Tongue (tissue), 3 donors: ENCODE measurements at places on chromosomes 6 and 20.

- no peak for DNase-seq
Observed at GRCh38 chr6:53679446-53679933, 13.9 kb upstream of the KLHL31 start.

GRCh38 chr20:47661714-47662113 is 123.6 kb downstream of the SULF2 start:
- DNase-seq, result no peak

- peak; percentile 42 for DNase-seq
Observed at GRCh38 chr6:81228912-81229555, 523.4 kb downstream of the TENT5A start.

DNA sequence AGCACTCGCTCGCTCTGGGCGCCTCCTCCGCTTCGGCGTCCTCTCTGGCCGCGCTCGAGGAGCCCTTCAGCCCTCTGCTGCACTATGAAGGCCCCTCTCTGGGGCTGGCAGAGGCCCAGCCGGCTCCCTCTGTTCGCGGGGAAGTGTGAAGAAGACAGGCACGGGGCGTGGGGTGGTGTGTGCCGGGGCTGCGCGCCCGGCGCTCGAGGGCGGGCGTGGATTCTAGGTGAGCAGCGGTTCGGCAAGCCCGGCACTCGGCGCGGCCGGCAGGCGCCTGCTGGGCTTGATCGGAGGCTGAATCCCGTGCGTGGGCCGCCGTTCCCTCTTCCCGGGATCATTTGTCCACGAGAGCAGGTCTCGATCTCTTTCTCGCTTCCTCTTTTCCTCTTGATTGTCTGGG is 153.0 kb downstream of the SLC35B3 start:
- no peak for DNase-seq

DNA sequence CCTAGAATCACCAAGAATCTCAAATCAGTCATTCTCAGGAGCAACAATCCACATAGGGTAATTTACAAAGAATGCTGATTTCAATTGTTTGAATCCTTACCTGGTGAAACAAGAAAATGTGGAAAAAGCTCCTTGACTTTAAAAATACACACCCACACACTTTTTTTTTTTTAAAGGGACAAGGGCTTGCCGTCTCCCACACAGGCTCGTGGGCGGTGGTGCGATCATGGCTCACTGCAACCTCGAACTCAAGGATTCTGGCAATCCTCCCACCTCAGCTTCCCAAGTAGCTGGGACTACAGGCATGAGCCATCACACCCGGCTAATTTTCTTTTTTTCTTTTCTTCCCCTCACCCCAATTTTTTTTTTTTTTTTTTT is 30.7 kb downstream of the PARD6B start:
- DNase-seq, result no peak

DNA sequence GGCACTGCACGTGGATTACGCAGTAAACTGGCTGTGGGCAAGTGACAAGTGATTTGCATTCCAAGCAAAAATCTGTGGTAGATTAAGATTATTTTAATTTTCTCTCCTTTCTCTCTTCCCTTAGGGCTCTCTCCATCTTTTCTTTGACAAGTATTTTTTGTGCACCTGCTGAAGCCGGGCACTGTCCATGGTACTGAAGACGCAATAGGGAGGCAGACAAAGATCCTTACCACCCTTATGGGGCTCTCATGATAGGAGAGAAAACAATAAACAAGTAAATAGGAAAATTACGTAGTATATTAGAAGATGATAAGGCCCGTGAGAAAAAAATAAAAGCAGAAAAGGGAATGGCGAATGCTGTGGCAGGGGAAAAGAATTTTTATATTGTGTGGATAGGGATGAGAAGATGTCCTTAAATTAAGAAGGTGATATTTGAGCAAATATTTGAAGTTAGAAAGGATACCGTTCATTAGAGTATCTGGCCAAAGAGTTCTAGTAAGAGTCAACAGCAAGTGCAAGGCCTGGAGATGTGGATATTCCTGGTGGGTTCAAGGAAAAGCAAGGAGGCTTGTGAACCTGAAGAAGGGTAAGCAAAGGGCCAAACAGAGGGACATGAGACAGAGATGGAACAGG is 146.0 kb downstream of the LAMP5 start:
- DNase-seq, result peak; percentile 71

DNA sequence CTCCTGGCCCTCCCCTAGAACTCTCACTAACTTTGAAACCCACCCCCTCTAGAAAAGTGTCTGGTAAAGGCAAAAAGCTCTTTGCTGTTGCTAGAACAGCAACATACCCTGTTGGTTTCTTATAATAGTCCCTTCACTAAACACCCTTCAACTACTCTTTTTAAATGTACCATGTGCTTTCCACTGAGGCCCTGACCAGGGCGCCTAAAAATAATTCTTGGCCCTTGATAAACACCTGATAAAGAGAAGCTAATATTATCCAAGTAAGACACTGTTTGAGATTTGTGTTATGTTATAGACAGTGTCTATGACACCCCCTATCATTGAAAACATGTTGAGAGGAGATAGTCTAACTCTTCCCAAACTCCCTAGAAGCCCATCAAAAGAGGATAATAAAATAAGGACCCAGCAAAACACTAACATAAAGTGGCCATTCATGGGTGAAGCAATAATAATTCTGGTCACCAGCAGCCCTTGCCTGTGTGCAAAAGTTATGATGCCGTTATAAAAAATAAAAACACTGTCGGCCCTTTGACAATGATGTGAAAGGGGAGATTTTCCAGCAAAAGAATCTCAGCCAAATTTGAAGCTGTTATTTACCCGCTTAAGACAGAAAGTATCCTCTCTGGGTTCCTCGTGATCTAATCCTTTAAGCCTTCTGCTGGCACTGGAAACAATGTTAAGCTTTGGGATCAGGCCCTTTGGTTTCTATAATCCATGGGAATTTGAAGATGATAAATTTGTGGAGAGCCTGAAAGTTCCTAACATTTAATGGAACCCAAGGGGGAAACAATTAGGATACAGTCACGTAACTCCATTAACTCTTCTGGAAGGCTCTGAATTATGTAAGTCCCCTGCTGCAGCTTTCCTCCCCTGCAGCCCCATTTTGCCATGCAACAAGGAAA is 122.6 kb upstream of the PLCB4 start:
- DNase-seq, result peak; percentile 82

- peak; percentile 42 for DNase-seq
Observed at GRCh38 chr20:44615876-44616603, 33.7 kb downstream of the PKIG start.

GRCh38 chr6:33992191-33992590 is 153.7 kb downstream of the GRM4 start:
- DNase-seq, result no peak

- peak; percentile 49 for DNase-seq
Observed at GRCh38 chr6:149451376-149452036, 33.3 kb downstream of the ZC3H12D start.

DNA sequence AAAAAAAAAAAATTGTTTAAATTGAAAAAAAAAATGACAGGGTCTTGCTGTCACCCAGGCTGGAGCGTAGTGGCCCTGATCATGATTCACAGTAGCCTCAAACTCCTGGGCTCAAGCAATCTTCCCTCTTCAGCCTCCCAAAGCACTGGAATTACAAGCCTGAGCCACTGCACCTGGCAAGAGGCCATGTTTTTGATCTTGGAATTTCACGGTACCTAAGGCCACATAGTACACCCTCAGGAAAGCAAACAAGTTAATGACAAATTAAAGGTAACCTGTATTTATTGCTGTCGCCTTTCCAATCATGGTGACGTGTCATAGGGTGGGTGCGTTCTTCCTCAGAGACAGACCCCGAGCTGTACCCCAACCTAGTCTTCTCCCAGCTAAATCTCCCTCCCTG is 79.2 kb downstream of the LINC00237 start:
- DNase-seq, result no peak

- no peak for DNase-seq
Observed at GRCh38 chr20:59708326-59708725, 104.0 kb downstream of the PHACTR3 start.

DNA sequence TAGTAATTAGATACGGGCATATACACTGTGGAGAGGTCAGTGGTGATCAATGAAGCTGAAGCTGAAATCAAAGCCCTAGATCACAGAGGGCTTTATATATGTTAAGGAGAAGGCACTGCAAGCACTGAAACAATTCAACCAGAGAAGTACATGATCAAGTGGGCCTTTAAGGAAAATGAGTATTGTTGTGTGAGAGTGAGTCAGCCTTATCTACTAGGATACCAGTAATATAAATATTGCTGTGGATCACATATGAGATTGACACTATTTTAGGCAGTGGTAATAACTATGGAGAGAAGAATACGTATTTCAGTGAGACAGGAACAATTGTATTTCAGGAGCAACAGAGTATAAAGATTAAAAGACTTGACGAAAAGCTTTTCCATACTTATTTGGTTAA is 1172.2 kb upstream of the GJE1 start:
- DNase-seq, result no peak

DNA sequence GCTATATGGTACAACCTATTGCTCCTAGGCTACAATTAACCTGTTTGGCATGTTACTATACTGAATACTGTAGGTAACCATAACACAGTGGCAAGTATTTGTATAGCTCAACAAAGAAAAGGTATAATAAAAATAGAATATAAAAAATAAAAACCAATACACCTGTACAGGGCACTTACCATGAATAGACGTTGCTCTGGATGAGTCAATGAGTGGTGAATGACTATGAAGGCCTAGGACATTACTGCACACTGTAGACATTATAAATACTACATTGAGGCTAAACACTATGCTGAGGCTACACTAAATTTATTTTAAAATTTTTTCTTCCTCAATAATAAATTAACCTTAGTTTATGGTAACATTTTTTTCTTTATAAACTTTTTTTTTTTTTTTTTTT is 18.6 kb downstream of the ELOVL5 start:
- no peak for DNase-seq

DNA sequence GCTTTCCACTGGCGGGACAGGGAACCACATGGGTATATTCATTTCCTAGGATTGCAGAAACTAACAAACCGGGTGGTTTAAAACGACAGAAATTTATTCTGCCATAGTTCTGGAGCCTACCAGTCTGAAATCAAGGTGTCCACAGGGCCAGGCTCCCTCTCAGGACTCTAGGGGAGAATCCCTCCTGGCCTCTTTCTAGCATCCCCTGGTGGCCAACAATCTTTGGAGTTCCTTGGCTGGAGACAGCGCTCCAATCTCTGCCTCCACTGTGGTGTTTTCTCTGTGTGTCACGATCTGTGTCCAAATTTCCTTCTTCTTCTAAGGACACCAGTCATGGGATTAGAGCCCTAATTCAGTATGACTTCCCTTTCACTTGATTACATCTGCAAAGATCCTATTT is 95.0 kb downstream of the SCML4 start:
- no peak for DNase-seq

DNA sequence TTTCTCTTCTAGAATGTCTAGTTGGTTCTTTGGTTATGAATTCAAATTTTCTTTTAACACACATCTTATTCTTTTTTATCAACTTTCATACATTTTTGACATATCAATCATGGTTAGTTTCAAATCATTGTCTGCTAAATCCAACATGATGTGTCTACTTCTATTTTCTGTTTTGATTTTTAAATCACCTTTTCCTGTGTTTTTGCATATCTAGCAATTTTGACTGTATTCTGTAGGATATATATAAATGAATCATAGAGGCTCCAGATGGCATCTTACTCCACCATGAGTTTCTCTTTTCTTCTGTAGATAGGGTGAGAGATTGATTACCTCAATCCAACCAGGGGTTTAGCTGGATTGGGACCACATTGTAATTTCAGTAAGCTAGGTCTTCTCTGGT is 34.3 kb upstream of the CARMIL1 start:
- no peak for DNase-seq

DNA sequence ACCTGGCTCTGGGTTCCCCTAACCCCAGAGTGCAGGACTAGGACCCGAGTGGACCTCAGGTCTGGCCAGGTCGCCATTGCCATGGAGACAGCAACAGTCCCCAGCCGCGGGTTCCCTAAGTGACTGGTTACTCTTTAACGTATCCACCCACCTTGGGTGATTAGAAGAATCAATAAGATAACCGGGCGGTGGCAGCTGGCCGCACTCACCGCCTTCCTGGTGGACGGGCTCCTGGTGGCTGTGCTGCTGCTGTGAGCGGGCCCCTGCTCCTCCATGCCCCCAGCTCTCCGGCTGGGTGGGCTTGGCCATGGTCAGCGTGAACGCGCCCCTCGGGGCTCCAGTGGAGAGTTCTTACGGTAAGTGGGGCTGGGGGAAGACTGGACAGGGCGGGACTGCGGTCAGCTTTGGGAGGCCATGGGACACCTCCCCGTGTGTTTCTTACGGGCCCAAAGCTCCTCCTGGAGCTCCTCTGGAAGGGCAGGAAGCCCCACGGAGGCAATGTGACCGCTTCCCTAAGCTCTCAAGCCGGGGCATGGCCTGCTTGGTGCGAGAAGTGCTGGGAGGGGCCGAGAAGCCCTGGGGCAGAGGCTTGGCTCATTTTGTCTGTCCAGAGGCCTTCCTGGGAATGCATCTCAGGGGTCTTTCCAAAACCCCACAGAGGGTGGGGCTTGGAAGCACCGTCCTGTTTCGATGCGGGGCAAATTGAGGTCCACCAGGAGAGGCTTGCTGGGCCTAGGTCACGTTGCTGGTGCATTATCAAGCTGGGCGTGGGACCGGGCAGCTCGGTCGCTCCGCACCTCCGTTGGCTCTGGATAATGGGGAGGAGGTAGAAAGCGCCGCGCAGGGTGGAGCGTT is at the start of gene HNF4A:
HNF4A (plus strand) TSS at position 202 of the 855 bp plus-strand sequence; CDS start at position 308, 106 bp downstream.
- DNase-seq, result no peak

DNA sequence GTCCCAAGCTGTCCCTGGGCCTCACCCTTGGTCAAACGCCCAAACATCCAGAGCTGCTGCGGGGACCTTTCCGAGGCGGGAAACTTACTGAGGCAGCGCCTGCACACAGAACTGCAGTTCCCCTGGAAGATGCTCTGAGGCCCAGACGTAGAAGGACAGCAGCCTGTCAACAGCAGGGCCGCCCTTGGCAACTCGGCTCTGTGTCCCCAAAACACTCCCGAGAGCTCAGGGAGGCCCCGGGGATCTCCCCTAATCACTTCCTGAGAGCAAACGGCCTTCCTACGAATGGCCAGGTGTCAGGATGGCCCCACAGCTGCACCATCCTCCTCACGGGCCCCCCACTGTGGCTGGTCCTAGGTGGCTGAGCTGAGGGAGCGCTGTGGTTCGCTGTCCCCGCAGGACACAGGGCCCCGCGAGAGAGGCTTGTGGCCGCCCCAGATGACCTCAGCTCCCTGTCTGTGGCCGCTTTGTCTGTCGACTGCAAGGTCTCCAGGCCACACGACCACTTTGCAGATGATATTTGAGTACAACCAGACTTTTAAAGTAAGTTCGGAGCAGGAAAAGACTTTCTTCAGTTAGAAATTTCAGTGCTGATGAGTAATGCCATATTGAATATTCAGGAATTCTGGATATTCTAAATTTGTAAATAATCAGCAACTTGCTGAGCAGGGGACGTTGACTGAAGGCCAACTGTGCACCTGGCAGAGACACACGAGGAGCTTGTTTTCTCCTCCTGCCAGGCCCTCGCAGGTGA is 46.0 kb downstream of the DLL1 start:
- DNase-seq, result no peak

GRCh38 chr6:139649128-139649527 is 274.7 kb upstream of the CITED2 start:
- no peak for DNase-seq

- DNase-seq, result peak; percentile 57
Observed at GRCh38 chr6:6723921-6724538, 135.5 kb downstream of the LY86 start.

GRCh38 chr6:123803504-123804013 is at the start of gene NKAIN2:
Gene NKAIN2, plus strand, starts transcription at chr6:123803865.
- peak; percentile 16 for DNase-seq

- DNase-seq, result no peak
Observed at GRCh38 chr6:11296449-11297375, 64.2 kb upstream of the NEDD9 start.

- DNase-seq, result peak; percentile 71
Observed at GRCh38 chr6:854406-855118, 161.6 kb upstream of the EXOC2 start.
